GM12892 (cell line): ENCODE measurements at places on chromosomes 12 and 14.

DNA sequence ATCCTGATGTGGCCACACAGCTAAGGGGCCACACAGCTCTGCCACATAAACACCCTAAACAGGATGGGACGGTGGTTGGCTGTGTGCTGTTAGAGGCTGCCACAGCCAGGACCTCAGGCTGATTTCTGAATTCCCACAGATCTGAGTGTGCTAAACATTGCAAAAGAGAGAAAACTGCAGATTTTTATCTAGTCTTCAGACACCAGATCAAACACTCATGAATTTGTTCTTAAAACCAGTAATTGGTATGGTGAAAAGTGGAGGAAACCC, 190.7 kb downstream of the MON2 start:
- no peak for DNase-seq

- DNase-seq = no peak
Measured at GRCh38 chr14:102496958-102497744, 12.4 kb downstream of the ANKRD9 start.

GRCh38 chr14:93346926-93347721, at the start of gene COX8C:
TSS of gene COX8C (plus strand) at chr14:93347182. CDS start at chr14:93347269, 87 bp downstream.
- DNase-seq = no peak

DNA sequence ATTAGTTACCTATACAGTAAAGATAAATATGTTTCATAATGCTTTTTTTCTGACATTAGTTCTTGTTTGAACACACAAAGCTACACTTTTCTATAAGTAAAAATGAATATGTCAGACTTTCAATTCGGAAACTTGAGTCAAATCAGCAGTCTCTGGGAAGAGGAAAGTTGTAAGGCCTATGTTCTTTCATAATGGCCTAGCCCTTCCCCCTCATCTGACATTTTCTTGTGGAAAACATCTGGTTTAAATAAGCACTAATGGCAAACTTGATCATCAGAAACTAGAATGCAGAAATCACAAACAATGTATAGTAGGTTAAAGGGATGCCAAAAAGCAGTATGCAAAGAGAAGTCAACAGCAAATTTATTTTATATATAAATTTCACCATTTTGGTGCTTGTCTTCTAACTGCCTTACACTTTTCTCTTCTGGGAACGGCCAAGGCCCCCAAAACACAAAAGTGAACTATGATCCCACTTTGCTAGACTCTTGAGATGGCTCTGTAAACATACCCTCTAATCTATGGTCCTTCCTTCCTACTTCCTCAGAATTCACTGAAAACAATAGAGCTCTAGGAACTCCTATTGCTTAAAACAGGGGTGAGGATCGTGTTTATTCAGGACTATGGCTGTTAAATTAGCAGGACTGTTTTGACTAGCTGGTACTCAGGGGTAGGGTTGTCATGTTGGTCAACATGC, 444.1 kb downstream of the RAD51B start:
- DNase-seq = no peak

GRCh38 chr12:100460702-100461101, 13.0 kb upstream of the NR1H4 start:
- no peak for DNase-seq

DNA sequence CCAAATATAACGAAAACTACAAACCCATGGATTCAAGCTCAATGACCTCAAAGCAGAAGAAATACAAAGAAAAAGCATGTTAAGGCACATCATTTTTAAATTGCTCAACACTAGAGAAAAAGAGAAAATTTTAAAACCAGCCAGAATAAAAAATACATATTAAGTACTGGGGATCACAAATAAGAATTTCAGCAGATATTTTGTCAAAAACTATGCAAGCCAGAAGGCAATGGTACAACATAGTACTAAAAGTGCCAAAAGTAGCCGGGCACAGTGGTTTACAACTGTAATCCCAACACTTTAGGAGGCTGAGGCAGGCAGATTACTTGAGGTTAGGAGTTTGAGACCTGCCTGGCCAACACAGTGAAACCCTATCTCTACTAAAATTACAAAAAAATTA, 10.2 kb downstream of the SGPP1 start:
- DNase-seq = no peak

DNA sequence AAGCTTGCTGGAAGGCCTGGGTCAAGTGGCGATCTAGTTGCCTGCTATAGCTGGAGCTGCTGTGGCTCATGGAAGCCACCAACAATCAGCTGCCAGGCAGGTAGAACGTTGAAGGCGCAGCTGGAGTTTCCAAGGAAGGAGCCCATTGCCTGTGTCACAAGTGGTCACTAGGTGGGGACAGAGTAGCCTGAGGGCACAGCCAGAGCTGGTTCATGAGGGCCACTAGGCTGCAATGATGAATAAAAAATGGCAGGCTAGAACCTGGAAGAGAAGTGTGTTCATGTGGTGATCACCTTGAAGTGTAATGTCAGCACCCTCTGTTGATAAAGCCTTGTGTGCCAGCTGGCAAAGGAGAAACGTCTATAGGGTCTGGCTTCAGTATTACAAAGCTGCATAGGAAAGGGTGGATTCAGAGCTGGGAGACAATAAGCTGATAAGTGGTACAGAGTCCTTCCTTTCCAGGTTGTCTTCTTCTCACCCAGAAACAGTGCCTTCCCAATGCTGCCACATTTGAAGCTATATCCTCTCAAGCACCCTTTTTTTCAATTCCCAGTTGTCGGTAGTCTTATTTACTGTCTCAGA, 165.8 kb downstream of the EMP1 start:
- DNase-seq = peak; percentile 44

DNA sequence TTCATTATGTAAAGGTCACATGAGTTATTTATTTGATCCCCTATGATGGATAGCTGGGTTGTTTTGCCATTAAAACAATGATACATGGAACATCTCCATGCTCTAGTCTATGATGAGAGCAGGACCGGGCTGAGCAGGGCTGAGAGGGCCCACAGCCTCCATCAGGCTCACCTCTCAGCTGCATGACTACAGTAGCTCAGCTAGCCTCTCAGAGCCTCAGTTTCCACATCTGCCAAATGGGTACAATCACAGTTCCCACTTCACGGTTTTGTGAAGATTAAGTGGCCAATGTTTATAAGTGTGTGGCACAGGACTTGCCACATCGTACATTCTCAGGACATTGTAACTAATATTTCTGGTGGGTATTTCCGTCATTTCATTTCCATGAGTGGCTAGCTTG, 19.9 kb upstream of the MYL2 start:
- DNase-seq = no peak

GRCh38 chr14:22471545-22472121, 117.4 kb downstream of the DAD1 start:
- no peak for DNase-seq

GRCh38 chr12:109186993-109187653, 70.7 kb downstream of the ACACB start:
- DNase-seq = no peak

DNA sequence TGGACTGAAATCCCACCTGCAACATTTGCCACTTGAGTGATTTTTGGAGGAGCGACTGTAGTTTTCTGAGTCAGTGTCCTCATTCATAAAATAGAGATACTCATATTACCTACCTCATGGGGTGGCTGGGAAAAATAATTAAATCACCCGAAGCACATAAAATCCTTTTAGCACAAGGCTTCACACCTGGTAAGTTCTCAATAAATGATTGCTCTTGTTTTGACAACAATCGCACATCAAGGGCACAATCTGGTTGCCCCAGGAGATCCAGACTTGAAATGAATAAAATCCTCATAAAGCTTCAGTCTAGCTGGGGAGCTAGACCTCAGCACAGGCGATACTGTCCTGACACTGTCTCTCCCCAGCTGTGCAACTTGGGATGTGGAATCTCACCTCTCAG, 76.0 kb upstream of the CCDC60 start:
- DNase-seq = no peak

GRCh38 chr14:32400480-32400879, 71.4 kb downstream of the AKAP6 start:
- no peak for DNase-seq

DNA sequence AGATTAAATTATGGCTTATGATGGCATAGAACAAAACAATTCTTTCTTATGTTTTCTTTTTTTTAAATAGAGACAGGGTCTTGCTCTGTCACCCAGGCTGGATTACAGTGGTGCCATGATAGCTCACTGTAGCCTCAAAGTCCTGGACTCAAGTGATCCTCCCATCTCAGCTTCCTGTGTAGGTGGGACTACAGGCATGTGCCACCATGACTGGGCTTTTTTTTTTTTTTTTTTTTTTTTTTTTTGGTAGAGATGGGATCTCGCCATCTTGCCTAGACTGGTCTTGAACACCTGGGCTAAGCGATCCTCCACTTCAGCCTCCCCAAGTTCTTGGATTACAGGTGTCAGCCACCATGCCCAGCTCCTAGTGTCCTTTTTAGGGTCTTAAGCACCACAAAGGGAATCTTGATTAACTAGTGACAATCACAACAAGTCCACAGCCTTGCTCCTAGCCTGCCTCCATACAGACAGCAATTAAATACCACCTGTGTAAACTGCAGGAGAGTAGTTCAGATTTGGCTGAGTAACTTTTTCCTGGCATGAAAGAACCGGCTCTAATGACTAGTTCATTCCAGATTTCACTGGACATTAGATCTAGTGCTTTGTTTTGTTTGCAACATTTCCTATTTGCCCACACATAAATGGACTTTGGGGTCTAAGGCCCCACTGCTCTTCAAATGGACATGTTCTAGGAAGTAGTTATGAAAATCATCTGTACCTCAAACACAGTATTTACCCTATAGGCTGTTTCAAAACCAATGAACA, 61.6 kb downstream of the SH2B3 start:
- no peak for DNase-seq

DNA sequence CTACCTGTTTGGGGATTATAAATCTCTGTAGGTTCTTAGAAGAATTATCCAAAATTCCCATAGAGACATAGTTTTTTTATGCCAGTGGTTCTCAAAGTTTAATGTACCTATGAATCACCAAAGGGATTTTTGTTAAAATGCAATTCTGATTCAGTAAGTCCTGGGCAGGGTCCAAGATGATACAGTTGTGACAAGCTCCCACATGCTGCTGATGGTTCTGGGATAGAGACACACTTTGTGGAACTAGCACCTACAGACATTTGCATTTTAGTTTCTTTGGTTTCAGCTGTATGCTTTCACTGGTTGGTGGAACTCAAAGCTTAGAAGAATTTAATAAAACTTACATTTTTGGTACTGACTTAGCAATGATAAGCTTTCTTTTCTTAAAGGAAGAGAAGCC, 80.4 kb downstream of the PTCSC3 start:
- no peak for DNase-seq

DNA sequence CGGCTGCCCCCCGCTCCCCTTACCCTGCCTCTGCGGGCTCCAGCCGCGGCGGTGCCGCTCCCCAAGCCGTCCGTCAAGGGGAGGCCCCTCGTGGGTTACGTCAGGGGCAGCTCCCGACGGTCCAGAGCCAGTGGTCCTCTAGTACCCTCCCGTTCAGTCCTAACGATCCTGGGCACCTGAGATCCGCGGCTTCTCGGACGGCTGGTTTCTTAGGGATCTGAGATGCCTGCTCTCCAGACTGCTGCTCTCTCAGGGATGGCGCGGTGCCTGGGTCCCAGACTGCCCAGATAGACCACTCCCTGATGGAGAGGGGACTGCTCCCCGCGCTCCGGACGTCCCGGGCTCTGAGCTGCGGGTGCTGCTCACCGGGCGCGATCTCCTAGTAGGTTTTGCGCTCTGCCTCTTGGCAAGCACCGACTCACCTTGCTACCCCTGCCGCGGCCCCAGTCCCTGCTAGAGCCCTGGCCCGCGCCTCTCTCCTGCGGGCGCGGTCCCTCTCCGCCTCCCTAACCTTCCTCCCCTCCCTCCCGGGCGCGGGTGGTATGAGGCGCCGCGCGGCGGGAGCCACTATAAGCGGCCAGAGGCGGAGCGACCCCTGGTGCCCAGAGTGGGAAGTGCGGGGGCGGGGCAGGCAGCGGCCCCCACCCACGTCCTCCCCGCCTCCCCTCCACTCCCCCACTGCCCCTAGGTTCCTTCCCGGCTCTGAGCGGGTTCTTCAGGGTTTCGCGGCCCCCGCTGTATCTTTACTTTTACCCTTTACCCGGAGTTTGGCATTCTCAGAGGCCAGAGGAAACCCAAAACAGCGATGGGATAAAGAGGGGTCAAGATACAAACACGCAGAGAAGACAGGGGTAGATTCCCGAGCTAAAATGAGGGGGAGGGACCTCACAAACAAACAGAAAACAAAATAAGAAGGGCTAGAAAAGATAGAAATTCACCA, at the start of gene C1QL4:
Gene C1QL4 (minus strand): TSS at position 544 of the 940 bp plus-strand sequence. CDS start 711 bp downstream, outside the sequence.
- DNase-seq = peak; percentile 91

DNA sequence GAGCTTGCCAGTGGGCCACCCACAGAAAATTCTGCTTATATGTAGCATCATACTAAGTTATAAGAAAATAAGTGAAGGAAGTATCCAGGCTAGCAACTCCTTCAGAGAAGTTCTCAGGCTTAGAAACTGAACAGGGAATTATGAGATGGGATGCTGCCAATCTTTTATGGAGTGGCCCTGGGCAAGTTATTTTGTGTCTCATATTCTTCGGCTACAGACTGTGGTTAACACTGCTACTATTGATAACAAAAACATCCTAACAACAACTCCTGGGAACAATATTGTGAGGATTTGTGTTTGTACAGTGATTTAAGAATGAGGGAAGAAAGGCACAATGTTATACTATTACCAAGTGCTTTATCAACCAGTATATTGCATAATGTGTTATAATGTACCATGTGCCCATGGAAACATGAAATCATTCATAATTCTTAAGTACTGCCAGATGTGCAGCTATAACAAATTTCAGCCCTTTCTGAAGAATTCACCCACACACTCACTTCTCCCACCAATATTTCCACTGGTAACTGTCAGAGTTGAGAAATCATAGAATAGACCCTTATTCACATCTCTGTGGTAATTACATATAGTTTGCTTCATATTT, 113.3 kb upstream of the SOX5 start:
- DNase-seq = no peak

DNA sequence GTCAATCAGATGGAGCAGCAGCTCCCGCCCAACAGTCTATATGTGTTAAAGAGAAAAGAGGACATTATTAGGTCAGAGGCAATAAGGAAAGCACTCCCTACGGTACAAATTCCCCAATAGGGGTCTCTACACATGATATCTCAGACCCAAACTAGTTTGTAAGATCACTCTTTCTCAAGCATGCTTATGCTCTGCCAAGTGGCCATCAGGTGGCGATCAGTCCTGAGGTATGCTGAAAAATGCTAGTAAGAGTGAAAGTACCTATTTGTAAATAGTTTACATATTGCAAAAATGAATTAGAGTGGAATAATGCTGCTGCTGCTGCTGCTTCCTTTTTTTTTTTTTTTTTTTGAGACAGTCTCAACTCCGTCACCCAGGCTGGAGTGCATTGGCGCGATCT, 61.0 kb downstream of the CPM start:
- DNase-seq = no peak

DNA sequence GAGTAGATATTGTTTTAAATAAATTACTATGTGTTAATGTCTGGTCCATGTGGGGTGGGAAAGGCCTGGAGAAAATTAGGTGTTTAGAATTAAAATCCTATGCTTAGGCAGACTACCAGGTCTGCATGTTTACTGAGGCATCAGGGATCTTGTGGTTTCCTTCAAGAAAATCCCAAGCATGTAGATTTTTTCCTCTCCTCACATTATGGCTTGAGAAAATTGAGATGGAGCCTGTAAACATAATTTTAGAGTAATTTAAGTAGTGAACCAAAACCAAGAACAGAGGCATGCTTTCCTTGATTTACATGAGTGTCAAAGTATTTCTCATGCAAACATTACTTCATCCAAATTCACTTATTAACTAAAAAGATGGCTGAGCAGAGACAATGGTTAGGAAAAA, 823.7 kb downstream of the AACS start:
- DNase-seq = no peak

- no peak for DNase-seq
Measured at GRCh38 chr14:50299585-50299984, 12.4 kb downstream of the L2HGDH start.

GRCh38 chr12:6362403-6362802, 13.0 kb downstream of the SCNN1A start:
- no peak for DNase-seq
